Stimulated activated CD8-positive, alpha-beta memory T cell treated with anti-CD3 and anti-CD28 coated beads, Interleukin-4, amount 100 ng/mL, for 4 hours (primary cell): ENCODE measurements at places on chromosomes 4 and X.

- DNase-seq: no peak
Measured at GRCh38 chr4:13445841-13446790, 38.0 kb downstream of the RAB28 start.

GRCh38 chrX:152912106-152912505 lies 14.2 kb downstream of the ZNF185 start:
- no peak for DNase-seq

DNA sequence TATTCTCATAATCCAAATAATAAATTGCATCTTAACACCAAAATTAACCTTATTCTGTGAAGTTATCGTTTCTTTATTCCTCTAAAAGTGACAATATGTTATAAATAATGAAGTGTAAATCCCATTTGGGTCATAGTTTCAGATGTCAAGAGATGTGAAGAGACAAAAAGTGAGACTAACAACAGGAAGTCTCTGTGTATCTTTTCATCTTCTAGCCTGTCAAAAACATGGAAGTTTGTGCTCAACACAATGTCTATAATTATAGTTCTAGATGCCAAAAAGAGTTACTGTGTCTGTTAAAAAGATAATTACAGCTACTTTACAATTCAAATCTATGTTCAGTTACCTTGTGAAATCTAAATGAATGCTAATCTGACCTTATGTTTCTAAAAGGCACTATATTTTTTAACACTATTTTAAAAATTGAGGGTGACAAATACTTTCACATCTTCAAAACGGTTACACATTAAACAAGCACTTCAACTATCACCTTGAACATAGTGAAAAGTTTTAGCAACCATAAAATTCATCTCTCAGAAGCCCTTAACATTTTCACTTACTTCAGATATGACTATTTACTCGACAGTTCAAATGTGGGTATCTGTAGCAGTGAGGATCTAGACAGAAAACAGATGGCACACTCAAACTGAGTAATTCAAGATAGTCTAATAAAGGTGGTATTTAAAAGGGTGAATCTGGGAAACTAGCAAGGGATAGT lies 509.8 kb downstream of the ARAP2 start:
- no peak for DNase-seq

DNA sequence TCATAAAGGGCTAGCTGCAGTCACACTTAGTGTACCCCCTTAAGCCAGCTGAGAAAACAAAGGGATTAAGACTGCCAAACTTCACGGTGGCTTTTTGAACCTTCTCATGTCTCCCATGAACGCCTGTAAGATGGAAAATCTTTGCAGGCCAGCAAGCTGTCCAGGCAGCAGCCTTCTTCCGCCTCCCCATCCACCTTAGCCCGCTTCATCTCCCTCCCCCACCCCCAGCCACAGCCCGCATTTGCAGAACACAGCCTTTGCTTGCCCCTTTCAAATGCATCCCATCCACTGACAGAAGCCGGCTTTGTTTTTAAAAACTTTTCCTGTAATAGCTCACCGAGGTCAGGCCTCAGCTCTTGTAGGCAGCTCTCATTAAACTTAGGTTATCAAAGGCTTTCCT lies 113.8 kb upstream of the FAM9B start:
- DNase-seq: no peak

DNA sequence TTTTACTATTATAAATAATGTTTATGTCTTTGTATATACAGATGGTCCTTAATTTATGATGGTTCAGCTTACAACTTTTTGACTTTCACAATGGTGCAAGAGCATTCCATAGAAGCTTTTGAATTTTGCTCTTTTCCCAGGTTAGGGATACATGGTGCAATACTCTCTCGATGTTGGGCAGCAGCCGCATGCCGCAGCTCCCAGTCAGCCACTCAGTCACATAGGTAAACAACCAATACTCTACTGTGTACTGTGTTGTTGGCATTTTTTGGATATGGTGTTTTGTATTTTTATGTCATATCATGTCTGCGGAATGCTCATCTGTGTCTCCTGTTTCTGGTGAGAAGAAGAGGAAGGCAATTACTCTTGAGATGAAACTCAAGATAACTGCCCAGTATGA lies 258.0 kb upstream of the ETNPPL start:
- no peak for DNase-seq

GRCh38 chr4:7384003-7384928 lies 50.5 kb downstream of the PSAPL1 start:
- no peak for DNase-seq

DNA sequence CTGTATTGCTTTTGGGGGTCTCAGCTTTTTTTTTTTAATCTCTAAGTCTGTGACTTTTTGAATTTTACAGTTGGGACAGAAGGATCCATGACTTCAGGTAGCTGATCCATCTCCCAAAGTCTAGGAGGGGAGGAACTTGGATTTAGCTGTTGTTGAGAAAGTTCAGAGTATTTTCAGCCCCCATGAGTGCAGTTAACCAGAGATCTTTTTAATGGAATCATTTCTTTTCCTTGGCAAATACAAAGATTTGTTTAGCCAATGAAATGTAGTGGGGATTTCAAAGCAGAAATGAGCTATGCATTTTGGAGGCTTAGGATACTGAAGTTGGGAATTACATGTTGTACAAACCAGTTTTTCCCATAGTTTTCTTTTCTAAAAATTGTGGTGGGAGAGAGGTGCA lies 18.1 kb downstream of the FNIP2 start:
- DNase-seq: no peak

GRCh38 chr4:126533146-126533805 lies 1099.5 kb upstream of the INTU start:
- DNase-seq: no peak

- DNase-seq: no peak
Measured at GRCh38 chr4:155911905-155912304, 8.4 kb downstream of the TDO2 start.

- no peak for DNase-seq
Measured at GRCh38 chr4:151297170-151297569, 20.2 kb downstream of the PRSS48 start.
